Activated naive CD4-positive, alpha-beta T cell treated with Interleukin-2 at 50 U/mL for 16 hours (primary cell): ENCODE measurements at places on chromosomes 4 and X.
A peak's percentile ranks its signal among the peaks of the same experiment; 100 is the strongest.

DNA sequence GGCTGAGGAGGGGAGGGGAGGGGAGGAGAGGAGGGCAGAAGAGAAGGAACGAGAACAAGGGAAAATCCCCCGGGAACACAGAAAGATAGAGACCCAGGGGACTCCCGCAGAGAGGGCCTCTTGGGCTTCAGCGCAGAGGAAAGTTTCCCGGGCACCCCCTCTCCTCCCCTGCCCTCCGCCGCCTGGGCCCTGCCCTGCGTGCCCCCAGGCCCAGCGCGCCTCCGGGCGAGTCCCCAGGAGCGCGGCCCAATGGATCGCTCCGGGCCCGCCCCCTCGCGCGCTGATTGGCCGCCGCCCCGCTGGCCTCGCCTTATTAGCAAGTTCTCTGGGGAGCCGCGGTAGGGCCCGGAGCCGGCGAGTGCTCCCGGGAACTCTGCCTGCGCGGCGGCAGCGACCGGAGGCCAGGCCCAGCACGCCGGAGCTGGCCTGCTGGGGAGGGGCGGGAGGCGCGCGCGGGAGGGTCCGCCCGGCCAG lies at the start of gene MSX1:
Gene MSX1 (plus strand): TSS at position 341 of the 474 bp plus-strand sequence. CDS start 235 bp downstream, outside the sequence.
- peak; percentile 48 for DNase-seq

GRCh38 chrX:118682258-118683014 lies 45.0 kb upstream of the IL13RA1 start:
- no peak for DNase-seq

- no peak for DNase-seq
These were observed 50.1 kb downstream of the RASGEF1B start for GRCh38 chr4:81421346-81422218.

- no peak for DNase-seq
These were observed 107.8 kb upstream of the FMR1 start for GRCh38 chrX:147803948-147804347.

GRCh38 chrX:38891641-38892413 lies 90.6 kb downstream of the MID1IP1 start:
- no peak for DNase-seq

GRCh38 chr4:41541687-41542094 lies 3.7 kb downstream of the LIMCH1 start:
- no peak for DNase-seq

DNA sequence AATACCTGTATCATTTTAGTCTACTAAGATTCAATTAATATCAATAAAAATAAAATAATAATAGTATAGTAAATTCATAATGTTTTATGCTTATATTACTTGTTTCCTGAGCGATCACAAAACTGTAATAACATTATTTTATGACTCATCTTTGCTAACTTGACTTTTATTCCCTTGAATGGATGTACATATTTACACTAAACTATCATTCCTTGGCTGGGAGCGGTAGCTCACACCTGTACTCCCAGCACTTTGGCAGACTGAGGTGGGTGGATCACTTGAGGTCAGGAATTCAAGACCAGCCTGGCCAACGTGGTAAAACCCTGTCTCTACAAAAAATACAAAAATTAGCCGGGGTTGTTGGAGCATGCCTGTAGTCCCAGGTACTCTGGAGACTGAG lies 104.0 kb upstream of the SLC34A2 start:
- no peak for DNase-seq

- DNase-seq, result no peak
These were observed 203.1 kb downstream of the FBXO8 start for GRCh38 chr4:174080361-174080760.

DNA sequence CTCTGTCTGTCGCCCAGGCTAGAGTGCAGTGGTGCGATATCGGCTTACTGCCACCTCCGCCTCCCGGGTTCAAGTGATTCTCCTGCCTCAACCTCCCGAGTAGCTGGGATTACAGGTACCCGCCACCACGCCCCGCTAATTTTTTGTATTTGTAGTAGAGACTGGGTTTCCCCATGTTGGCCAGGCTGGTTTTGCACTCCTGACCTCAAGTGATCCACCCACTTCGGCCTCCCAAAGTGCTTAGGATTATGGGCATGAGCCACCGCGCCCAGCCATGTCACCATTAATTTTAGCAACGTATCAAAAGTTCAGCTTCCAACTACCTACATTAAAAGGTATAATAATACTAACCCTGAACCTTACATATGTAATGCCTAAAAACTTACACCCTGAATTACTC lies 940 bp upstream of the UTP3 start:
- DNase-seq, result peak; percentile 28

DNA sequence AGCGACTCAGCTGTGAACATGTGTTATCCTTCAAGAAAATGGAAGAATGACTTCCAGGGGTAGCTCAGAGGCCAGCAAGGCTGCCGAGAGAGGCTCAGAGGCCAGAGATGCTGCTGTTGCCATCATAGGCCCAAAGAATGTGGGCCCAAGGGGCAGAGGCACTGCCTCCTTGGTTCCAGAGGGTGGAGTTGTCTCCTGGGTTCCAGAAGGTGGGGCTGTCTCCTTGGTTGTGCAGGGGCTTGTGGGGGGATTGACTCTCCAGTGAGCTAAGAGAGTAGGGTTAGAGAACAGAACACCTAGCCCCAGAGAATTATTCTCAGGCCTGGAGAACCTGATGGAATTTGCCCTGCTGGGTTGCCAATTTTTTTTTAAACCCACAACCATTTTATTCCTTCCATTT lies 62.6 kb downstream of the DGKK start:
- DNase-seq, result no peak

DNA sequence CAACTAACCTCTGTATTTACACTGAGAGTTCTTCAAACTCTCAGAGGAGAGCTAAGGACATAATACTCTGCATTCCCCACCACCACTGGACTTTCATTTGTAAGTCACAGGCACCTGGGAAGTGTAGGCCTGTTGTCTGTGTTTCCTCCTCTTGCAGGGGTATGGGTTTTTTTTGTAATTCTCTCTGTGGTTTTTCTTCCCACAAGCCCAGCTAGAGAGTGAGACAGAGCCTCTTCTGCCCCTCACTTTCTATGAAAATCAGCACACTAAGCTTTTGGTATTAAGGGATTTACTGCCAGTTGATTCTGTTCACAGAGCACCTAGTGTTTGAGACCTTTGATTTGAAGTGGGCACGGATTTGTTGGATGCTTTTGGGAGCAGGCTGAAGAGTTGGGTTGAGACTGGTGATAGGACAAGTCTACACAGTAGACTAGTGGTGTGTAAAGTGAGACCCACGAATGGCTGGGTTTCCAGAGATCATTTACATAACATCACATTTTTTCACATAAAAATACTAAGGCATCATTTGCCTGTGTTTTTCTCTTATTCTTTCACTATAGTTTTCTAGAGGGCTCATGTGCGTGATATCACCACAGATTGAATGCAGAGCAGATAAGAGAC lies 28.9 kb upstream of the WDR17 start:
- DNase-seq, result no peak

GRCh38 chr4:119518230-119518892 lies 110.2 kb downstream of the PDE5A start:
- no peak for DNase-seq

GRCh38 chr4:160825644-160826338 lies 1338.0 kb downstream of the FSTL5 start:
- no peak for DNase-seq

DNA sequence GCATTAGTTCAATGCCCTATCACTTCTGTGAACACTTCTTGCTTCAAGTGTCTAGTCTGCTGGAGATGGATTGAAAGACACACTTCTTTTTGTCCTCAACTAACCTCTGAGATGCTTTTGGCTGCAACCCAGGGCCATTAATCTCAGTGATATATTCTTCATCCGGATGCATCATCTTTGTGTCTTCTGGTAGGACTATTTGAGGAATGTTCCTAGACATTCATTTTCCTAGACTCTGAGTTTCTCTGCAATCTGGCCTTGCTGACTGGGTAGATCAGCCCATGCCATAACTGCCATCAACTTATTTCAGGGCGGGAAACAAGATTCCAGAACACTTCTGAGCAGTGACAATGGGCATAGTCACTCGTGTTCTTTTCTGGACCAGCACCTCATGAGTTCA lies 329.4 kb downstream of the PDGFC start:
- no peak for DNase-seq
